ENCODE measurements at places on chromosomes 2 and 18.
A peak's percentile ranks its signal among the peaks of the same experiment; 100 is the strongest.

- DNase-seq: no peak
- H3K27me3 ChIP-seq: peaks cover 14% of the 10 kb centered on the region
Observed at GRCh38 chr2:239465017-239466001, 64.5 kb upstream of the HDAC4 start.

- H3K27me3 ChIP-seq: no peaks in the 10 kb centered on the region
- peak overlapping the region; percentile 62 for H3K4me3 ChIP-seq
- peaks cover 46% of the 10 kb centered on the region for H3K4me1 ChIP-seq
- peaks cover 2% of the 10 kb centered on the region for H3K36me3 ChIP-seq
- DNase-seq: no peak
- peak overlapping the region; percentile 100 for H3K27ac ChIP-seq
Observed at GRCh38 chr18:9120796-9121195, 15.8 kb upstream of the ANKRD12 start.

- H3K27me3 ChIP-seq: no peaks in the 10 kb centered on the region
- H3K4me3 ChIP-seq: no peak overlapping the region
- H3K36me3 ChIP-seq: no peaks in the 10 kb centered on the region
- no peaks in the 10 kb centered on the region for H3K4me1 ChIP-seq
- no peak overlapping the region for H3K27ac ChIP-seq
Observed at GRCh38 chr2:122737429-122738077, 982.1 kb downstream of the TSN start.

- no peak overlapping the region for H3K27ac ChIP-seq
- DNase-seq: no peak
- H3K4me3 ChIP-seq: no peak overlapping the region
Observed at GRCh38 chr18:77572537-77572936, 322.9 kb downstream of the GALR1 start.

DNA sequence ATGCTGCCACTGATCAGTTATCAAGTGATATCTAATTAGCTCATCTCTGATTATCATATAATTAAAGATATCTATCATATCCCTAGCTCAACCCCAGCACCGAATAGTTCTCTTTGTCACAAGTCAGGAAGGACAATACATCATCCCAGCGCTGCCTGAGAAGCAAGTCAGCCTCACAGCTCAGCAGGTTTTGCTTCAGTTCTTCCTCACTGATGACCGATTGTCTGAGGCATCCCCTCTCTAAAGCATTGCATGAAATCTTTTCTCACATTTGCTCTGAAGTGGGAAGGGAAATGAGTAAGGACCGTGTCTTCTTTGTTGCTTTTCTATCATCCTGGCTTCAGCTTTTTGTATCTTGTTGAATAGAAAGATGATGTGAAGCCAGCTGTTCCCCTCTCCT, 247.9 kb downstream of the CMPK2 start:
- no peak for DNase-seq
- no peaks in the 10 kb centered on the region for H3K4me1 ChIP-seq
- no peaks in the 10 kb centered on the region for H3K27me3 ChIP-seq

DNA sequence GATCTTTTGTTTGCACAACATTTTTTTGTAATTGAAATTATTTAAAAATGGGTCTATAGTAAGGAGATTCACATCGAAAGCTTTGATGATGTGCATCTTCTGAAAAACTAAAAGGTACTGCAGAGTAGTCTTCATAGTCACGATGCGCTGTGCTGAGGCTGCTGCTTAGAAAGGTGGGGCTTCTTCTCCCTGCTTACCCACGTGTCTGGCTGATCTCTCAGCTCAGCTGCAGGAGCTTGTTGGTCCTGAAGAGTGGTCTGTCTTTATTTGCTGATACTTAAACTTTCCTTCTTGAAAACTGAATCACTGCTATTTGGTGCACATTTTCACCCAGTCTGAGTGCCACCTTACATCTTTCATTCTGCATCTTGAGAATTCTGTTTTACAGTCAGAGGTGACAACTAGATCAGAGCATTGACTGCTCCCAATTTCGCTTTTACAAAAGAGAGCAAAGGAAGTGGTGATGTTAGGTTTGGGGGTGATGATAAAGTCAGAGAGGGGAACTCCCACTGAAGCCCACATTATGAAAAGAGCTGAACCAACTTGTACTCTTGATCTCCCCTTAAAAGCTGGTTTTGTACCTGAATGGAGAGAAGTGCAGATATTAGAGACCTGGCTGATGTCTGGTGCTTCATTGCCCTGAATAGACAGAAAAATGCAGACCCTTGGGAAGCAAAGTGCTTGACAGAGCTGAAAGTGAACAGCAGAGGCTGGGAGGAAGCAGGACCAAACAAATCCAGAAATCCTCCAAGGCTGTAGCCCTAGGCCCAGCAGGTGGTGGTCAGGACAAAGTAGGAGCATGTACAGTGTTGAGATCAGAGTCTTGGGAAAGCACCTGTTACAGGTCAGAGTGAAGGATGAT, 984.5 kb downstream of the TSN start:
- H3K4me1 ChIP-seq: no peaks in the 10 kb centered on the region
- H3K27me3 ChIP-seq: no peaks in the 10 kb centered on the region
- H3K36me3 ChIP-seq: no peaks in the 10 kb centered on the region
- no peak overlapping the region for H3K4me3 ChIP-seq
- no peak for DNase-seq
- no peak overlapping the region for H3K27ac ChIP-seq

DNA sequence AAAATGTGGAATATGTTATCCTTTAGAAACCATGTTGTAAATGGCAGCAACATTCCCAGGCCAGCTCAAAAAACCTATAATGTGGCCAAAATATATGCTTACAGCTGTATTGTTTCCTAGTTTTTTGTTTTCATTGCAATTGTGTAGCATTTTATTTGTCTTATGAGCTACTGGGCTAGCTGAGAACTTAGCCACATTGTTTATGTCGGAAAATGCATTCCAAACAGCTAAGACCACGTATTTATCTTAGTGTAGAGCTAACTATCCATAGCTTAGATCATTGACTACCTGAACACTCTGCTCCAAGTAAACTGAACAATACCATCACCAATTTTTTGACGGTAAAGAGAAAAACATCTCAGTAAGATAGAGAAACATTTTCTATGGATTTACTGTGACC, 38.4 kb downstream of the METAP1D start:
- no peaks in the 10 kb centered on the region for H3K27me3 ChIP-seq
- no peak overlapping the region for H3K4me3 ChIP-seq
- no peaks in the 10 kb centered on the region for H3K4me1 ChIP-seq
- DNase-seq: no peak

GRCh38 chr18:9615280-9615797, 980 bp upstream of the PPP4R1 start:
- H3K4me1 ChIP-seq: peaks cover 35% of the 10 kb centered on the region
- peaks cover 5% of the 10 kb centered on the region for H3K36me3 ChIP-seq
- peak overlapping the region; percentile 61 for H3K27ac ChIP-seq
- DNase-seq: no peak
- H3K27me3 ChIP-seq: no peaks in the 10 kb centered on the region

All from T-helper 17 cell (primary cell).